ENCODE measurements at places on chromosomes 1 and 21.
A peak's percentile ranks its signal among the peaks of the same experiment; 100 is the strongest.

GRCh38 chr1:176604461-176604860, 141.5 kb downstream of the PAPPA2 start:
- no peak for DNase-seq

DNA sequence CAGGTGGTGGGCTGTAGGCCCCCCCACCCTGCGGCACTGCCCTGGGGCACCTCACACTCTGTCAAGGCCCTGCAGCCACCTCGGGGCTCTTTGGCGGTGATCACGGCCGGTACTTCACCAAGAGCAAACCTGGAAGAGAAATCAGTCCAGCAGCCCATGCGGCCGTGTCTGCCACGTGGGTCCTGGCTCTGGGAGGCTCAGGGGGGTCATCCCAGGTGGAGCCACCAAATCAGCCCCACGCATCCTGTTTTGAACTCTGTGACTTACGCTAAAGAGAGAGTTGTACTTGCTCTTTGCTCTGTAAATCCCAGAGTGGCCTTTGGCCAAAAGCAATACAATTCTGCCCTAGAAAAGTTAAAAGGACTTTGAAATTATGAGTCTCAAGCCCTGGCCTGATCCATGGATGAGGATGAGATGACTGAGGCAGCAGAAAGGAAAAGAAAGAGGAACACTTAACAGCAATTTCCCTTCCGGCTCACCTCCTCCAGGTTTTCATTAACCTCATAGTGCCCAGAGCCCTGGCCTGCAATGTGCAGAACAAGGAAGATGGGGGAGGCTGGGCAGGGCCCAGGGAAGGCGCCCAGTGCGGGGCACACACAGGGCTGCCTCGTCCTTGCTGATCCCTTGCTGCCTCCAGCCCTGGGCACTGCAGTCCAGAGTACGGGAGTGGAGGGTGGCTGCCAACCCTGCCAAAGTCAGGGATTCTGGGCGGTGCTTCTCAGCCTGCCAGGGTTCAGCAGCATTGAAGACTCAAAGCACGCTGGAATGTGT, 337.0 kb downstream of the MATN1 start:
- DNase-seq, result no peak

- no peak for DNase-seq
Measured at GRCh38 chr1:155242805-155243358, 12.4 kb downstream of the ENTREP3 start.

- DNase-seq, result no peak
Measured at GRCh38 chr1:112429749-112430148, 33.7 kb downstream of the CTTNBP2NL start.

DNA sequence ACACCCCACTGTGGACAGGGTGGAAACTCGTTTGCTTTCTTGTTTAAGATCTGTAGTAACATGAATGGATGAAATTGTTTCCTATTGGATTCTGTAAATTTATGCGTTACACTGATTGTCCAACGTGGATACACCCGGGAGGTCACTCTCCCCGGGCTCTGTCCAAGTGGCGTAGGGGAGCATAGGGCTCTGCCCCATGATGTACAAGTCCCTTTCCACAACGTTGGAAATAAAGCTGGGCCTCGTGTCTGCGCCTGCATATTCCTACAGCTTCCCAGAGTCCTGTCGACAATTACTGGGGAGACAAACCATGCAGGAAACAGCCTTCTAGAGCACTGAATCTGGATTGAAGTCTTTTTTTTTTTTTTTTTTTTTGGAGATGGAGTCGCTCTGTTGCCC, 1.4 kb downstream of the RCC1 start:
- DNase-seq, result peak; percentile 24

DNA sequence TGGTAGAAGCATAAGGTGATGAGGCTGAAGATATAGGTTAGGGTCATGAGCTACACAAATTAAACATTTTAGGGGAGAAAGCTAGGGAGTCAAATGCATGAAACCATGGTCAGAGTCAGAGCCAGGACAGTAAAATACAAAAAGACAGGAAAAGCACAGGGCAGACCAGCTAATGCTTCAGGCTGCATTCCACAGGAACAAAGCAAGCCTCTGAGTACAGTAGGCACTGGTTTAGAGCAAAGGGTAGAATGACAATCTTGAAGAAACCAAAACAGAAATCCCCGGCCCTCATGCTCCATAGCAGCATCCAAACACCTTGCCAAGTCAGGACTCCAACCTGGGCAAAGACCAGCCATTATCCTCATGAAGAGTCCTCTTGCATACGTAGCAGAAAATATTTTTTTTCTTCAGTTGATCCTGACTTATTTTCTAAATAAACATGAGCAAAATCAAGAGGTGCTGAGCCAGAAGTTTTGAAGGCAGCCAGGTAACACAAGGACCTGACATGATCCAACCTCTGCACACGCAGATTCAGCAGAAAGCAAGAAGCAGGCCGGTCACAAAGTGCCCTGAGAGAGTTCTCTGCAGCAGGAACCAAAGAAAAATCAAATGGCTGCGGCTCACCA, 273.1 kb downstream of the TTLL7 start:
- DNase-seq, result no peak

DNA sequence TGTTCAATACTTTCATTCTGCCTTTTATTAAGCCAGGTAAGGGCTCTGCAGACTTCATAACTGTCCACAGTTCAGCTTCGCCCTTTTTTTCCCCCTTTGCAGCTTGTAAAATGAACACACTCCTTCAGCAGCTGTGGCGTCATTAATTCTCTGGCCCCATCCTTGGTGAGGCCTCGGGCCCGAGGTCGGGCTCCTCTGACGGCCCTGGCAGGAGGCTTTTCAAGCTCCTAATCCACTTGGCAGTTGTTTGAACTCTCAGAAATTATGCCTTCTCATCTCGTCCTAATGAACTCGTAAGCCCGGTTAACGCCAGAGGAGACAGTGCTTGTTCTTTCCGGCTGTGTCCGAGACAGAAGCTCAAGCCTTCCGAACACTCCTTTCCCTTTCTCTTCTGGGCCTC, 18.1 kb upstream of the EPHA8 start:
- no peak for DNase-seq

DNA sequence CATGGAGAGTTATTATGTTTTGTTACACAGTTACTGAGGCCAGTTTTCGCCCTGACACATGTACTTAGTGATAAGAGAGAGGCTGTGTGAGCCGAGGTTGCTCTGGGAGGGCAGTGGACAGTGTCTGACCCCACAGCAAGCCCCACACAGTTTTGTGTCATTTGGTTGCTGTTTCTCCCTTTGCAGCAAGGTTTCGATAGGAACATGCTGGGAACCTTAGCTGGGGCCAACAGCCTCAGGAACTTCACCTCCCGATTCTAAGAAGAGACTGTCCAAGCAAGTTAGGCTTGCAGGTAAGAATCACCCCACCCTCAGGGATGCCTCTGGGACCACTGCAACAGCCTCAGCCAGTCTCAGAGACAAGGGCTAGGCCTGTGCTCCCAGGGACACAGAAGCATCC, 45.3 kb downstream of the PKP1 start:
- DNase-seq, result no peak

DNA sequence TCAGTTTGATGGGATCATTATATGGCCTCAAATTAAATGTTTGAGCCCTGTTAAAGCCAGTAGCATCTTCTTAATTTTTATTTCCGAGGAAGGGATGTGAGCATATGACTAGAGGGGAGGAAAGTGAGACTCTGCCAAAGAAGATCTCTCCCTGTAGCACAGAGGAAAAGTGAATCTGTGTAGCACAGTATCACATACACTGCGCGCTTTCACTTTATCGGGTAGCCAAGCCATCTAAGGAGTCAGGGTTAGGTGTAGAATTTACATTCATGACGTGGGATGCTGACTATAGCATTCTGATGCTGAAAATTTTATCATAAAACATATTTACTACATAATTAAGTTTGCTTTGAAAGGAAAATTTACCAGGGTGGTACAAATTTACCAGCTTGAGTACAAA, 24.0 kb downstream of the LRRC8D start:
- DNase-seq, result no peak

Data from hematopoietic multipotent progenitor cell treated with erythropoietin and hydrocortisone succinate and interleukin-3 and kit ligand, for 17 days (in vitro differentiated cells).